ENCODE measurements at places on chromosomes 2 and 18.

GRCh38 chr2:226087505-226088365 is 688.2 kb downstream of the NYAP2 start:
- DNase-seq = no peak

DNA sequence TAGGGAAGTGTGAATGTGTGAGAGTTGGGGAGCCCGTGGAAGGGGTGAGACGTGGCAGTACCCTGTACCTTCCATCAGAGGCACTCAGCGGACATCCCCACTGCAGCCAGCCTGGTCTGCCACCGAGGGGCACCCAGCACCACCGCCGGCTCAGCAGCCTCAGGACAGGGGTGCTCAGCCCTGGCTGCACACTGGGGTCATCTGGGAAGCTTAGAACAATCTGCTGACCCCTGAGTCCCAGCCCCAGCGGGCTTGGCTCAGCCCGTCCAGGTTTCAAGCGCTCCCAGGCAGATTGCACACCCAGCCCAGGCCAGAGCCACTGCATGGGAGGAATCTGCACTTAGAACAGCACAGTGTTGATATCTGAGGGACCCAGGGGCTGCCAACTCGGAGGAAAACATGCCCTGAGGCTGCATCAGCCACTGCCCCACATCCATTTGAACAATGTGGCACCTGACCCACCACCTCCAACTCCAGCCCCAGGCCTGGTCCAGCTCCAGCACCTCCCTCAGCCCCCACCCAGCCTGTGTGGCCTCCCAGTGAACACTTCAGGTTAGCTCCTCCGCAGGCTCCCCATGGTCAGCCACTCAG is 147.1 kb upstream of the OTOS start:
- no peak for DNase-seq

DNA sequence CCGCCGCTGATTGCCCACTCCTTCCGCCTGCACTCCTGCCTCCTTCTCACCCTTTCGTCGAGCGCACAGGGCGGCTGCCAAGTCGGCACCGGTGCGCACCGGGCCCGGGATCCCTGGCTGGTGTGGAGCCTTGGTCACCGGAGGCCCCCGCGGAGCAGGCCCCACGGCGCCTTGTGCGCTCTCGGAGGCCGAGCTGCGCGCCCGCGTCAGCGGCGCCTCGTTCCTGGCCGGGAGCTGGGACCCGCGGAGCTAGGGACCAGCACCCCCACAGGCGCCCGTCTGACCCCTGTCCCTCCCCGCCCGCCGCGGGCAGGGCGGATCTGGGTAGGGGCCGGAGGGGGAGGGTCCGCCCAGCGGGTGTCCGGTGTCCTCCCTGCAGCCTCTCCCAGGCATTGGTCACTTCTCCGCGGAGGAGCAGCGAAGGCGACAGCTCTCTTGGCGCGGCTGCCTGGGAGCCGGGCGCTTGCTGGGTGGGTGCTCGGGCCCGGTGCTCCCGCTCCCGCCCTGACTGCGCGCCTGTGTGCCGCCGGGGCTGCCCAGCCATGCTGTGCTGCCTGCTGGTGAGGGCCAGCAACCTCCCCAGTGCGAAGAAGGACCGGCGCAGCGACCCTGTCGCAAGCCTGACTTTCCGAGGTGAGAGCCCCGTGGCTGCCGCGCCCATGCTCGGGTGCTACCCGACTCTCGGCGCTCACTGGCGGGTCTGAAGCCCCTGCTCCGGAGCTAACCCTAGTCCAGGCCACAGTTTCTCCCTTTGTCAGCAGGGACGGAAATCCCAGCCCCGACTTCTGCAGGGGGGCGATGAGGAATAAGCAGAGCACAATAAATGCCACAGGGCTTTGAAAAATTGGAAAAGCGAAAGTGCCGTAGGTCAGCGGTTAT is 13.2 kb downstream of the DYSF start:
- peak; percentile 22 for DNase-seq

- DNase-seq = no peak
Observed at GRCh38 chr2:177362499-177362898, 30.1 kb upstream of the AGPS start.

- DNase-seq = no peak
Observed at GRCh38 chr2:106551417-106552130, 64.4 kb downstream of the CD8B2 start.

DNA sequence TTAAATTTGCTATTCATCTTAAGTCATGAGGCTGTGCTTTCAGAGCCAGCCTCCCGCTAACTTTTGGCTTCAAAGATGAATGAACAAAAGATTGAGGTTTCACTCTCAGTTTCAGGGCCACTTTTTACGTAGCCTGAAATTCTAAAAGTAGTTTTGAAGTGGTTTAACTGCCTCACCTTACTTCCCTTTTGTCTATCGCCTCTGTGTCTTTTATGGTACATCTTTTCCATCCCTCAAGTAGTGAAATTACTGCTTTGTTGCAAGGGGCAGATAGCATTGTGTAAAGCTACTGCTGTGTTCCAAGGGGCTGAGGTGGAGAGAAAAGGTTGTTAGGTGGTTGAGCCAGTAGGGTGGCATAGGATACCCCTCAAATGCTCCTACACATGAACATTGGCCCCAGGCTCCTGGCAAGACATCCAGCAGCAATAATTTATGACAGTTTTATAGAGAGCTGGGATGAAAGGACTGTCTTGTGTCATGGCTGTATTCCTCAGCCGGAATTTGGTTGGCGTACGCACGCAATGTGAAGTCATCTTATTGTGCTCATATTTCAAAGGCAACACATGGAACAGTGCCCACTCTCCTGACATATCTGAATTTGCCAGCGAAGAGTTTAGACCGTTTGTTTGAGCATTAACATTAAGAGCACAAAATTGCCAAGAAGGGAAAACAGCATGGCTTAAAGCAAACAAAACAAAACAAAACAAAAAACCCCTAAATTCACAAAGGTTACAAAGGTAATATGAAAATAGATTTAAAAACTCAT is 32.2 kb downstream of the QPCT start:
- no peak for DNase-seq

Measured in RKO (cell line).